ENCODE measurements at places on chromosomes 12 and 14.

- DNase-seq: no peak
Observed at GRCh38 chr14:102504328-102504999, 5.1 kb downstream of the ANKRD9 start.

DNA sequence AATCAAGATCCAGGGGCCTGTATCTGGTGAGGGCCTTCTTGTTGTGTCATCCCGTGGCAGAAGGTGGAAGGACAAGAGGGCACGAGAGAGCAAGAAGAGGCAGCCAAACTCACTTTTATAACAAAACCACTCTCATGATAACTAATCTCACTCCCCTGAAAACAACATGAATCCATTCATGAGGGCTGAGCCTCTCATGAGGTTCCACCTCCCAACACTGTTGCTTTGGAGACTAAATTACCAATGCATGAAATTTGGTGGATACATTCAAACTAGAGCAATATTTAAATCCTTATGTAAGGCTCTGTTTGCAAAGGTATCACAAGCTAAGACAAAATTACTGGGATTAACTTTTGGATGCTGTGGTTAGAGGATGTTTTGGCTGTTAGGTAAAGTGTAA is 470.1 kb upstream of the NOVA1 start:
- no peak for DNase-seq

GRCh38 chr12:21343636-21344035 is 8.9 kb upstream of the SLCO1A2 start:
- no peak for DNase-seq

DNA sequence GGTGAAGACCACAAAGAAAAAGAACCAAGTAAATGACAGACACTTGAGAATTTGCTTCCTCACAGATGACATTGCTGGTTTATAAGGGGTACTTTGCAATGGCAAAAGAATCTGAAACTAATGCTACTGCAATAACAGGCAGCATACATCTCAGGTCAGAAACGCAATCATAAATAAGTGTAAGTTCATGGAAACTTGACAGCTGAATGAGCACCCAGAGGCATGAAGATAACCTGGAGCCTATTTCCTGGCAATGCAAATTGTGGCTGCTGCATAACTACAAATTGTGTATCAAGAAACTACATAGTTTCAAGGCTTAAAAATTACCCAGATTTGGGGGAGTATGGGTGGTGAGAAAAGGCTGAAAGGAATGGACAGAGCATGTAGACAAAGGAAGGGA is 8.5 kb upstream of the MYO1A start:
- no peak for DNase-seq

GRCh38 chr14:104542871-104543830 is 36.4 kb upstream of the C14orf180 start:
- no peak for DNase-seq

DNA sequence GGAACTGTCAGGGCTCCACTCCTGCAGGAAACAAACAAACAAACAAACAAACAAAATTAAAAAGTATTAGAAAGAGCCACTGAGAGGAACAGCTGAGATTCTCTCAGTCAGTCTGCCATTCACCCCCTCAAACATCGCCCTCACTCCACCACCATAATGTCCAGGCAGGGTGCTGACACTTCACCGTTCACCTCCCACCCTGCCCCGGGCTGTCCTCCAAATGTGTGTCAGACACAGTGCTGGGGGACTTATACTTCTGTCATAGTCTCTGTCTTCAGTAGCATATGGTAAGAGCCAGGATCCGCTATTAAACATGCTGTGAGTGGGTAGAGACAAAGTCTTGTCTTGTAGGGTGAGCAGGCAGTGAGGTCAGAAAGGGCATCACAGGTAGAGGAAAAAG is 28.3 kb downstream of the KRT18 start:
- DNase-seq: no peak

DNA sequence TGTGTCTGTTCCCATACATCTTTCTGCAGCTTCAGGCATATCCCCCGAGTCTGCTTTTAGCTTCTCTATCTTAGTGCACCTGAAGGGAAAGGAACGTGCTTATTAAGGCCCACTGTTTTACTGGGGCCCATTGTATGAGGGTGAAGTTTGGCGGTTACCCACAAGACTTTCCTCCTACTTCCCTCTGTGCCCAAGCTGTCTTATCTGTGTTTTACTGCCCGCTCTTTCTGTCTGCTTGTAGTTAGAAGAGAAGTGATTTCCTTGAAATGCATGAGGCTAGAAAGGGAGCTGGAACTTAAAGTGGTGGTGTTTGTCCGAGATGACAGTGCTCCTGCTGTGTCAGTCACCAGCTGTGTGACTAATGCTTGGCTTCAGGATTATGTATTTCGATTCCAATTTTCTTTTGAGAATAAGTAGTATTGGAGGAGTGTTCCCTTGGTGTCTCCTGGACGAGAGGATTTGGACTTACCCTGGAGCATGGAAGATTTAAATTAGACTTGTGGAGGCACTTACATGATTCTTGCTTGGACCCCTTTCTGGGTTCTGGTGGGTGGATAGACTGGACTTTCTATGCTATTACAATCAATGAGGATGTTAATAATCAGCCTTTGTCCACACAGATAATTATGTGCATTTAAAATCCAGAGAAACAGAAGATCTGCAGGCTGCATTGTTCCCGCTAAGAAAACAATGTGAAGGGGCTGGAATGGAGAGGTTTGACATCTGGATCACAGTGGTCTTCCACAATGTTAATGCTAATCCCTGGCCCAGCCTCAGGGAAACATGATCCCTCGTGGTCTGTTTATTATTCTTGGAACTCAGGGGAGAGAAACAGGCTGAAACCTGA is 13.9 kb upstream of the KRT86 start:
- no peak for DNase-seq

- DNase-seq: no peak
Observed at GRCh38 chr12:45244561-45245343, 28.9 kb downstream of the ANO6 start.

- DNase-seq: no peak
Observed at GRCh38 chr12:57549909-57550640, at the start of gene KIF5A. Gene KIF5A (plus strand): TSS chr12:57550044. CDS start chr12:57550272, 228 bp downstream.

DNA sequence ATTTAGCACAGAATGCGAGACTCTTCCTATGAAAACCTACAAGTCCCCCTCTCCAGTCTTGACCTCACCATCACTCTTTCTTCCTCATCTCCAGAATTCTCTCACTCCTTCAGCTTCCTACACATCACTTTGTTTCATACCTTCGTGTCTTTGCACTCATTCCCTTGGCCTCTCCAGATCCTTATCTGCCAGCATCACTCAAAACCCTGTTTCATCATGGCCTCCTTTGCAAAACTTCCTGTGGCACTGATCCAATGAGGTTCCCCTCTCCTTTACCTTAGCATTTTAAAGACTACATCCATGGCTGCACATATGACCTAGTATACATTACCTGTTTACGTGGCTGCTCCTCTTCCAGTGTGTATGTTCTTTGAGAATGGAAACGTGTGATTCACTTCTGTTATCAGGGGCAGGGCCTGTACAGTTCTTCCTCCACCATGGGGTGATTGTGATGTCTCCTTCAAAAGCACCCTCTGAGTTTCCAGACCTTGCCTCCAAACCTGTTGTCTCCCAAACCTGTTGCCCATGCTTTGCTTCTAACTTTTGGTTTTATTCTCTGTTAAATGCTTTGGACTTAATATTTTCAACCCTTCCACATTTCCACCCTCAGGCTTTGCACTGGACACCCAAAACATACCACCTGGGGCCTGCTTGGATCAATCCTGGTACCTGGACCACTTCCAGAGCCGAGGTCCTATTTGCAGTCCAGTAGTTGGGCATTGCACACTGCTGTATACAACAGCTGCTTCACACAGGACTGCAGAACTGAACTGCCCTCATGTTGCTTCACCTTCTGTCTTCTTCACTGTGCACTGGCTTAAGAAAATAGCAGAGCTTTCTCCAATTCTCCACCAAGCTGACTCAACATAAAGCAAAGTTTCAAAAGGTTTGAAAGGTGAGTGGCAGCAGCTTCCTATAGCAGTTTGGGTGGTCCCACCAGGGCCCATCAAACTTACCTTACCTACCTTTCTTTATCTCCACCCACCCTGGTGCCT is 131.7 kb downstream of the LLPH start:
- no peak for DNase-seq

DNA sequence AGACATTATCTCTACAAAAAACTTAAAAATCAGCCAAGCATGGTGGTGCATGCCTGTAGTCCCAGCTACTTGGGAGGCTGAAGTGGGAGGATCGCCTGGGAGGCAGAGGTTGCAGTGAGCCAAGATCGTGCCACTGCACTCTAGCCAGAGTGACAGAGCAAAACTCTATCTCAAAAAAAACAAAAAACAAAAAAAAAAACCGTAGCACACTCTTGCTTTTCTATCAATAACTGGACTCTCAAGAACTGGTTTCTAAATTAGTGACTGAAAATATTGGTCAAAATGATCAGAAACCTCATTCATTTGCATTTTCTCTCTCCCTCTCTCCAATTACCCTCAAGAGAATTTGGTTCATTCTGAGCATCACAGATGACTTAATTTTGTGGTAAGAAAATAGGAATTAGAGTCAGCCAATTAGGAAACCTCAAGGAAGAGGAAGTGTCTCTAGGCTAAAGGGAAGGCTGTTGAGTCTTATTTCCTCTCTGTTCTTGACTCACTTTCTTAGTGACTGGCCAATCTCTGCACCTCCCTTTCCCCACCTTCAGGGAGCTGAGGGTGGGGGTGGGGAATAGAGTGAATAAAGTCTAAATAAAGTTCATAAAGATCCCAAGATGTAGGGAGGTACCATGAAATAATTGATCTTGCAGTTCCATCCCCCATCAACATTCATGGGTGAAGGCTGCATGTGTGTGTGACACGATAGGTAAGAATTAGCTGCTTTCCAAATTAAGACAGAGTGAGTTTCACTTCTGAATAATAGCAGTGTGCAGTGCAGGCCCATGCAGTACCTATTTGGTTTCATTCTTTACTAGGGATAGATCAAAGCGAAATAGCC is 6.8 kb upstream of the PSMA6 start:
- peak; percentile 74 for DNase-seq

GRCh38 chr12:23221066-23221465 is 596.1 kb downstream of the ETNK1 start:
- no peak for DNase-seq

DNA sequence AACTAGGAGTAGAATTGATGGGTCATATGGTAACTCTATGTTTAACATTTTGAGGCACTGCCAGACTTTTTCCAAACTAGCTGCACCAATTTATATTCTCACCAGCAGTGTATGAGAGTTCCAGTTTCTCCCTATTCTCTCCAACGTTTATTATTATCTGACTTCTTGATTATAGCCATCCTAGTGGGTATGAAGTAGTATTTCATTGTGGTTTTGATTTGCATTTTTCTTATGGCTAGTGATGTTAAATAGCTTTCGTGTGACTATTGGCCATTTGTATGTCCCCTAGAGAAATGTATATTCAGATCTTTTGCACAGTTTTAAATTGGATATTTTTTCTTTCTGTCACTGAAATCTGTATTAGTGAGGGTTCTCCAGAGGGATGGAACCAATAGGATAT is 37.8 kb downstream of the HELB start:
- no peak for DNase-seq

DNA sequence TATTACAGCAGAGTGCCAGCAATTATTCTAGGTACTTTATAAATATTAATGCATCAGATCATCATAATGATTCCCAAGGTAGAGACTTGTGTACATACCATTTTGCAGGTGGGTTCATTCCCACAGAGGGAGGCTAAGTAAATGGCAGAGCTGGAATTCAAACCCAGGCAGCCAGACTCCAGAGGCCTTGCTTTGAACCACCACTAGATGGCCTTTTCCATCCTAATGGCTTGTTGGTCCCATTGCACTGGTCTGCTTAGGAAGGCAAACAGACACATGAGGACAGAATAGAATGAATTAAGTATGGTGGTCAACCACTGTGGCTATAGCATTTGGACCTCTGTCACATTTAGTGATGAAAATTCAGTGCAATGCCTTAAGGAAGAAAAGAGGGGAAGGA is 158.7 kb downstream of the METTL25 start:
- no peak for DNase-seq

GRCh38 chr12:132593938-132594358 is 16.4 kb downstream of the LRCOL1 start:
- DNase-seq: peak; percentile 47

DNA sequence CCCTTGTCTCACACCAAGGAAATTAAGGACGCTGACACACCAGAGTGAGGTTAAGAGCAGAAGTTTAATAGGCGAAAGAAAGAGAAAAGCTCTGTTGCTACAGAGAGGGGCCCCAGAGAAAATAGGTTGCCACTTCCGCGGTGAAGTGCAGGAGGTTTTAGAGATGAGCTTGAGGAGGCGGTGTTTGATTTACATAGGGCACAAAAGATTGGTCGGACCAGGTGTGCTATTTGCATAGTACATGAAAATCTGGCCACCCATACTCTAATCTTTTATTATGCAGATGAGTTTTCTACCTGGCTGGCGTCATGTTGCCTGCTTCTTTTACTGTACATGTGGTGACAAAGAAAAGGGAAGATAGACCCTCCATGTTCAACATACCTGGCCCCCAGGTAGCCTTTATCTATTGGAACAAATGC is 23.3 kb upstream of the MYF6 start:
- no peak for DNase-seq
